Activated CD4-positive, alpha-beta T cell treated with anti-CD3 and anti-CD28 coated beads, Interleukin-2, amount 10 ng/mL, durations not matched to agents 24 days and 14 days (primary cell): ENCODE measurements at places on chromosomes 1 and 21. TPM values are rescaled to one million over a fixed set of nuclear protein-coding genes. Genes with fewer than 3 reads are reported as not detected.
A peak's percentile ranks its signal among the peaks of the same experiment; 100 is the strongest.

Gene FAM110D
- total RNA-seq: 0.07 and 0.09 TPM in 2 replicates

Gene RPE65
- not detected in 2 replicates for total RNA-seq

Gene IL19
- not detected in 2 replicates for total RNA-seq

Gene NHLH1
- total RNA-seq: 0.40 and 0.54 TPM in 2 replicates

Gene LCK
- total RNA-seq: 240 and 248 TPM in 2 replicates

Gene ST6GALNAC3
- 0.28 TPM in 1 of 2 replicates, not detected in the other for total RNA-seq

Gene DISC1
- 1.6 and 3.1 TPM in 2 replicates for total RNA-seq

Gene CFAP74
- total RNA-seq: not detected in 2 replicates

Gene BGLAP
- 1.9 and 2.3 TPM in 2 replicates for total RNA-seq

Gene TRPM2
- 9.1 and 9.8 TPM in 2 replicates for total RNA-seq

Gene SYT14
- total RNA-seq: not detected in 2 replicates

Gene C1orf226
- 0.07 TPM in 1 of 2 replicates, not detected in the other for total RNA-seq

GRCh38 chr1:17819129-17819802, 64.1 kb downstream of the ACTL8 start:
- DNase-seq: no peak
- H3K27ac ChIP-seq: no peak overlapping the region
- H3K4me3 ChIP-seq: no peak overlapping the region
- H3K27me3 ChIP-seq: peaks cover 1% of the 10 kb centered on the region
- H3K4me1 ChIP-seq: no peaks in the 10 kb centered on the region

- H3K36me3 ChIP-seq: no peaks in the 10 kb centered on the region
- no peak for DNase-seq
- H3K27ac ChIP-seq: no peak overlapping the region
- no peaks in the 10 kb centered on the region for H3K27me3 ChIP-seq
- no peak overlapping the region for H3K4me3 ChIP-seq
Measured at GRCh38 chr21:37787456-37787855, 128.8 kb downstream of the KCNJ6 start.

GRCh38 chr1:2523191-2523890, 3.1 kb downstream of the PANK4 start:
- H3K27me3 ChIP-seq: peaks cover 4% of the 10 kb centered on the region
- peaks cover 30% of the 10 kb centered on the region for H3K36me3 ChIP-seq
- peaks cover 32% of the 10 kb centered on the region for H3K4me1 ChIP-seq
- H3K4me3 ChIP-seq: peak overlapping the region; percentile 85
- peak; percentile 72 for DNase-seq
- peak overlapping the region; percentile 96 for H3K27ac ChIP-seq

- no peaks in the 10 kb centered on the region for H3K36me3 ChIP-seq
- no peak overlapping the region for H3K27ac ChIP-seq
- DNase-seq: no peak
- H3K4me3 ChIP-seq: no peak overlapping the region
- no peaks in the 10 kb centered on the region for H3K27me3 ChIP-seq
- no peaks in the 10 kb centered on the region for H3K4me1 ChIP-seq
Measured at GRCh38 chr1:18893120-18893519, 9.2 kb downstream of the ALDH4A1 start.

GRCh38 chr1:169866577-169866976, 27.1 kb downstream of the SCYL3 start:
- no peak overlapping the region for H3K27ac ChIP-seq
- H3K36me3 ChIP-seq: peaks cover 71% of the 10 kb centered on the region
- no peak for DNase-seq

GRCh38 chr1:112687785-112688496, 13.5 kb downstream of the MOV10 start:
- H3K27me3 ChIP-seq: no peaks in the 10 kb centered on the region
- H3K36me3 ChIP-seq: peaks cover 24% of the 10 kb centered on the region
- H3K4me3 ChIP-seq: no peak overlapping the region
- H3K27ac ChIP-seq: peak overlapping the region; percentile 80

- H3K27ac ChIP-seq: no peak overlapping the region
- peaks cover 20% of the 10 kb centered on the region for H3K27me3 ChIP-seq
- DNase-seq: no peak
Measured at GRCh38 chr1:204641936-204642335, 43.6 kb downstream of the LRRN2 start.

GRCh38 chr1:225447650-225448089, 19.8 kb upstream of the LBR start:
- H3K36me3 ChIP-seq: peaks cover 2% of the 10 kb centered on the region
- peak overlapping the region; percentile 42 for H3K27ac ChIP-seq
- peaks cover 52% of the 10 kb centered on the region for H3K4me1 ChIP-seq
- DNase-seq: no peak
- H3K27me3 ChIP-seq: peaks cover 2% of the 10 kb centered on the region
- H3K4me3 ChIP-seq: no peak overlapping the region

DNA sequence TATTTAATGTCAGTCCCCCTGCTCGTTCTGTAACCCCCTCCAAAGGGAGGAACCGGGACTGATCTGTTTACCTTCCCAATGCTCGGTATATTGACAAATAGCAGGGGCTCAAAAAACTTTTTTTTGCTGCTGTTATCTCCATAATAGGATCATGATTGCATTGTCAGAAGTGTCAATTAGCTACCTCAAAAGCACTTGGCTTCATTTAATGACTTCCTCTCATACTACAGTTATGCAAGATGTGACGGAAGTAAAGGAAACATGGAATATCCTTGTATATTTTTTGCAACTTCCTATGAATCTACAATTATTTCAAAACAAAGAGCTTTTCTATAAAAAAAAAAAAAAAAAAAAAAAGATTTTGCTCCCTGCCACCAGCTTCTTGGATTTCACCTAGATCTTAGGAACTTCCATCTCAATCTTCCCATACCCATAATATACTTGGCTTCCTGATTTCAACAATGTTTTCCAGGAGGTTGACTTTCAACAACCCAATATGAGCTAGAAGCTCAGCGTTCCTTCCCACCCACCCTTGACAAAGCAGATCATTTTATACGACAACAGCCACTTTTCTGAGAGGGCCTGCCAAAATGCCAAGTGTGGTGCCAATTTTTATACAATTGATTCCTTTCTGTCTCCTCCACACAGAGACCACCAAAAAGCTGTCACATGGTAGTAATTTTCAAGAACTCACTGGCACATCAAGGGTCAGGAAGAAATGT, 71.7 kb downstream of the SETD4 start:
- no peak overlapping the region for H3K27ac ChIP-seq
- peaks cover 7% of the 10 kb centered on the region for H3K27me3 ChIP-seq
- H3K4me1 ChIP-seq: no peaks in the 10 kb centered on the region
- H3K36me3 ChIP-seq: no peaks in the 10 kb centered on the region
- H3K4me3 ChIP-seq: no peak overlapping the region
- DNase-seq: no peak

GRCh38 chr1:50750021-50750619, 209.9 kb downstream of the FAF1 start:
- H3K4me1 ChIP-seq: no peaks in the 10 kb centered on the region
- H3K27ac ChIP-seq: no peak overlapping the region
- no peak for DNase-seq
- no peak overlapping the region for H3K4me3 ChIP-seq

DNA sequence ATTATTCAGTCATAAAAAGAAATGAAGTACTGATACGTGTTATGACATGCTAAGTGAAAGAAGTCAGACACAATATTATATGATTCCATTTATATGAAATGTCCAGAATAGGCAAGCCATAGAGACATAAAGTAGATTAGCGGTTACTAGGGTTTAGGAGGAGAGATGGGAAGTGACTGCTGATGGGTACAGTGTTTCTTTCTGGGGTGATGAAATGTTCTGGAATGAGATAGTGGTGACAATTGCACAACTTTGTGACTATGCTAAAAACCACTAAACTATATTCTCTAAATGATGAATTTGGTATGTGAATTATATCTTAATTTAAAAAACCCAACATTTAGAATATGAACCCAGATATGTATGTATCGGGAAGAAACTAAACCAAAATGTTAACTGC, 27.6 kb downstream of the IPP start:
- DNase-seq: no peak
- H3K4me1 ChIP-seq: no peaks in the 10 kb centered on the region
- no peak overlapping the region for H3K27ac ChIP-seq
- H3K27me3 ChIP-seq: no peaks in the 10 kb centered on the region

GRCh38 chr1:186849271-186849671, 20.5 kb downstream of the PLA2G4A start:
- H3K27ac ChIP-seq: no peak overlapping the region
- H3K36me3 ChIP-seq: no peaks in the 10 kb centered on the region
- no peak for DNase-seq
- H3K4me3 ChIP-seq: no peak overlapping the region
- H3K27me3 ChIP-seq: no peaks in the 10 kb centered on the region

DNA sequence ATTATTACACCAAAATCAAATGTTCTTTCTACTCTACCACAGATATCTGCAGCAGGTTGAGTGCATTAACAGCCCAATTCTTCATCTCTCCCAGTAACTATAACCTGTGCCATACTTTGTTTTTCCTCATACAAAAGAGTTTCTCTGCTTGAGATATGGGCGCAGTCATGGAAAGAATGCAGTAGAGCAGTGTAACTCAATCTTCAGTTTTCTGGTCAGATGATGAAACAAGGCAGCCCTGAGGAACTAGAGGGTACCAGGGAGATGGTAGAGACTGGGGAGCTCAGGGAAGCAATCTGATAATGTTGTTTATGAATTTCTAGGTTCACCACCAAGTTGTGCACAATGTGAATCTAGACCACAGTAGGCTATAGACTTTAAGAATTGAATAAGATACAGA, 39.6 kb downstream of the ASPM start:
- no peak overlapping the region for H3K4me3 ChIP-seq
- H3K27ac ChIP-seq: no peak overlapping the region
- peaks cover 76% of the 10 kb centered on the region for H3K36me3 ChIP-seq

DNA sequence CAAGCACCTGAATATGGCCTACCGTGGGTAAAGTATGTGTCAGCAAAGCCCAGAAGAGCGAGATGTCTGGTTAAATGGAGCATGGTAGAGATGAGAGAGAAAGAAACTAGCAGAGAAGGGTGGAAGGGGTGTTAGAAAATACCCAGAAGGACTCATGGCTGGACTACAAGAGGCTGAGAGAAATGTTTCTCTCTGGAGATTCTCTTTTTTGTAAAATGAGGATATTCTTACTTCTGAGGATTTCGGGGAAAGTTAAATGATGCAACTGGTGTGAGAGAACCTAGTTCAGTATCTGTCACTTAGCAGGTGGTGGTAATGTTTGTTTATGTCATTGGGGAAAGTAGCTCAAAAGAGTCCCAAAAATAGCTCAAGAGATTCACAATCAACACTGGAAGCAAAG, 7.2 kb upstream of the EPS15 start:
- no peak for DNase-seq
- H3K4me1 ChIP-seq: no peaks in the 10 kb centered on the region
- H3K27ac ChIP-seq: no peak overlapping the region
- H3K27me3 ChIP-seq: no peaks in the 10 kb centered on the region
- H3K4me3 ChIP-seq: no peak overlapping the region
